C1 segment of cervical spinal cord (tissue), 14 donors: ENCODE measurements at places on chromosomes 11 and 22.

DNA sequence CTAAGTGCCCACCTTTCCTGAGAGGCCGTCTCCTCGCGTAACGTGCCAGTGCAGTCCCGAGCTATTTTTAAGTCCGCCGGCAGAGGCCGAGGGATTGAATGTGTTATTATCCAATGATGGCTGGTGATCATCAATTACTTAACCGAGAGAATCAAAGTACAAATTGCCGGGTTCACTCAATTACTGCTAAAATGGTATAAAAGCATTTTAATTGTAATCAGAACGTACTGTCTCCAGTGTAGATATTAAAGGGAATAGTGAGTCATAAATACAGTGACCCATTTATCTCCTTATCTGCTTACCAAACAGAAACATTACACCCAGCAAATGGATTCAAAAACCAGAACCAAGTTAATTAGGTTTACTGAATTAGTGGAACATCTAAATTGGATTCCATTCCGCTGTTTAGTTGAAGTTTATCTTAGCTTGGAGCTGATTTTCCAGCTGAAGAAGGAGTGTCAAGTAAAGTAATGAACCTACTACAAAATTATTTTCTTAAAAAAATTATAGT is 334.9 kb downstream of the BRD1 start:
- DNase-seq, result no peak

- no peak for DNase-seq
Observed at GRCh38 chr11:72799441-72799840, 5.6 kb upstream of the STARD10 start.

DNA sequence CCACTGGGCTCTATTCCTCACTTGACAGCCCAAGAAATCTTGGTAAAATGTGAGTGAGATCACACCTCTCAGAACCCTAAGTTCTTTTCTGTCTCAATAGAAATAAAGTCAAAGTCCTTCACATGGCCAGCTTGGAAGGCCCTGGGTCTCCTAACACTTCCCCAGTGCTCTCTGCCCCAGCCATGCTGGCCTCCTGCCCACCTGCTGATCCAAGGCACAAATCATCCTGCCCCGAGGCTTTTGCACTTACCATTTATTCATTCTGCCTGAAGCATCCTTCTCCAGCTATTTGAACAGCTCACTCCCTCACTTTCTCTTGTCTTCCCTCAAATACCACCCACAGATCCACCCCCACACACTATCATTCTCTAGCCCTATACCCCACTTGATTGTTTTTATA is 26.4 kb downstream of the ISX start:
- DNase-seq, result no peak

DNA sequence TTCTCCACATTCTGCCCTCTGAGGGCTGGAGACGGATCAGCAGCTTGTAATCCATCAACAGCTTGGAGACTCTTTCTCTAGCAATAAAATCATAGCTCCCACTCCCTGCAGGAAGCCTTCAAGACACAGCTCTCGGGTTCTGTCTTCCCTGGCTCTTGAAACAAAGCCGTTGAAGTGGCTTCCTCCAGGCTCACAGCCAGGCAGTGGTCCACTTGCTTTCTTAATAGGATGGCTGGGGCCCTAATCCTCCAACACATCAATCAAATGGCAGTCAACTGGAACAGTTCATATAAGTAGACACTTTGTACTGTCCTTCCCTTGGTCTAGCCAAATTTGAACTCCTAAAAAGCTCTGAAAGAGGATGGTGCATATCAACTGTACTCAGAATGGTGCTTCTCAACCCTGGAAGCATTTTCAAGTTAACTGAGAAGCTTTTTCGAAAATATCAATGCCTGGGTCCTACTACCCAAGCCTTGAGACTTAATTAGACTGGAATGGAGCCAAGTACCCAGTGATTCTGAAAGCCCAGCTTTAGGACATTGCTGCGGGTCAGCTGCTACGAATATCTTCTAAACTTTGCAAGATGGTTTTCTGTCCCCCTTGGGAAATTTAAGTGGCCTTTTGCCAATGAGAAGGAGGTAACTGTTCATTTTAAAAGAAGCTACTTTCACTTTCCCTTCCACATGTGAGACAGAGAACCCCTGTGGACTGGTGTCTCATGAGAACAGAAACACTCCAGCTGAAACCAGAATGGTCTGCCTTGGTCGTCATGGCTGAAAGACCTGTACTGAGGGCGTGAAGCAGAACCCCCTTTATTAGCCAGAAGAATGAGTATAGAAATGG is 74.7 kb downstream of the SC5D start:
- DNase-seq, result no peak

- no peak for DNase-seq
Observed at GRCh38 chr11:80261776-80262175, 820.9 kb upstream of the TENM4 start.

- DNase-seq, result no peak
Observed at GRCh38 chr11:78857688-78858087, 283.0 kb upstream of the NARS2 start.

- DNase-seq, result no peak
Observed at GRCh38 chr11:10308201-10308954, 3.5 kb downstream of the ADM start.

DNA sequence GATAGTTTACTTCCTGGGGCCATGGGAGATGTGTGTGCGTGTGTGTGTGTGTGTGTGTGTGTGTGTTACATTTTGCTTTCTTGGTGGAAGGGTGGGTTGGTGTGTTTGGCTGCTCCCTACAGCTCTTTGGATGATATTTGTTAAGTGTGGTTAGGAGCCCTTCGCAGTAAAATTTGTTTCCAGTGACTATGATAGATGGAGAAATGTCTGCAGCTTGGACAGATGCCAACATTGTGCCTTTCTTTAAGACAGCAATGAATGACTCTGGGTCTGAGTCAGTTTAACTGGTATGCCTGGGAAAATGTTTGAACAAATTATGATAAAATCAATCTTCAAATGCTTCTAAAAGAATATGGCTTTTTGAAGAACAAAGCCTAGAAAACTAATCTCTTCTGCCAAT is 102.7 kb upstream of the TRPC6 start:
- DNase-seq, result no peak
